ENCODE measurements at places on chromosomes 2 and 18. TPM values are rescaled to one million over a fixed set of nuclear protein-coding genes. Genes with fewer than 3 reads are reported as not detected.

YPEL5 gene
- 69.8 TPM for total RNA-seq

EFR3B gene
- 0.67 TPM for total RNA-seq

SLC19A3 gene
- total RNA-seq, result 0.33 TPM

MC4R gene
- total RNA-seq, result not detected

MYO1B gene
- 119 TPM for total RNA-seq

ANKRD36C gene
- total RNA-seq, result 104 TPM

KCNJ13 gene
- not detected for total RNA-seq

UGT1A5 gene
- not detected for total RNA-seq

TBC1D8 gene
- total RNA-seq, result 90.2 TPM

VAMP8 gene
- 27.4 TPM for total RNA-seq

ABCG5 gene
- total RNA-seq, result not detected

CDK5R2 gene
- total RNA-seq, result not detected

UGT1A8 gene
- not detected for total RNA-seq

All from vein endothelial cell (primary cell).